ENCODE measurements at places on chromosomes 2 and 18.

- no peak for DNase-seq
Measured at GRCh38 chr2:74778381-74779264, 55.3 kb upstream of the HK2 start.

DNA sequence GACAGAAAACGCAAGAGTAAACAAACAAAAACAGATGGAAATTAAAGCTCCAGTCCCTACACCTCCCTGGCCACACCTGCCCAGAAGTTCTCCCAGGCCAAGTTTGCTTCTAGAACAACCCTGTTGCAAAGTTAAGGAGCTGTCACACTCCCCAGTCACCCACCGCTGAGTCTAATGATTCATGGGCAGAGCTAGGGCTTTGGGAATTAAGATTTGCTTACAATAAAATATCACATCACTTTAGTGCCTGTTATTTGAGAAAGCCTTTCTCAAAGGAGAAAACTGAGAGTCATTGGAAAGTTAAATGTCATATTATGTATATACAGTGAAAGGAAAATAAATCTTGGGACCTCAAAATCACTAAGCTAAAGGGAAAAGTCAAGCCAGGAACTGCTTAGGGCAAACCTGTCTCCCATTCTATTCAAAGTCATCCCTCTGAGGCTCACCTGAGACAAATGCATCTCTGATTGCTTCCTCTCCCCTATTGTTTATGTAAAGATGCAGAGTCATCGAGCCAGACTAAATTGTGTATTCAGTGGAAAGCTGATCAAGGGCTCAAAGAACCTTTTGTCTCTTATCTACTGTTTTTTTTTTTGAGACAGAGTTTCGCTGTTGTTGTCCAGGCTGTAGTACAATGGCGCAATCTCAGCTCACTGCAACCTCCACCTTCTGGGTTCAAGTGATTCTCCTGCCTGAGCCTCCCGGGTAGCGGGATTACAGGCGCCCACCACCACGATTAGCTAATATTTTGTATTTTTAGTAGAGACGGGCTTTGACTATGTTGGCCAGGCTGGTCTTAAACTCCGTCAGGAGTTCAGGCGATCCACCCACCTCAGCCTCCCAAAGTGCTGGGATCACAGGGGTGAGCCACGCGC, 2.8 kb downstream of the CRYGB start:
- DNase-seq = no peak

- no peak for DNase-seq
Measured at GRCh38 chr18:10444314-10445006, 10.0 kb upstream of the APCDD1 start.

- DNase-seq = no peak
Measured at GRCh38 chr18:58456625-58457024, 172.3 kb downstream of the ALPK2 start.

GRCh38 chr2:60175290-60175689, 378.2 kb downstream of the BCL11A start:
- DNase-seq = no peak

GRCh38 chr2:124832521-124832920, 807.4 kb downstream of the CNTNAP5 start:
- no peak for DNase-seq

DNA sequence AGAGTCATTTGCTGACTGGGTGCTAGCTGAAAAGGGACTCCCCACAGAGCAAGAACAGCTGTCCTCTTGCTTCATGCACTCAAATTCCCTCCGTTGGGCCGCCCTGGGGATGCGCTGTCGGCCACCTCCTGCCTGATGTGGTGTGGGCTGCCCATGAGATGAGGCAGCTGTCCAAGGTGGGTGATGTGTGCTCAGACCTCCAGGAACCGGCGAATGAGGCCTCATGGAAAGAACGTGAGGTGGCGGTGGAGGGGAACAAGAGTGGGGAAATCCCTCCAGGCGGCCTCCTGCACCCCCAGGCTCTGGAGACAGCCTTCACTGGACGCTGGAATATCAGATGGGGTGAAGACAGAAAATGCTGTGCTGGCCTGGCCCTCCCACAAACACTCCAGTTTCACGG, 79.8 kb downstream of the LONRF2 start:
- no peak for DNase-seq

GRCh38 chr2:241064008-241064801, 37.9 kb downstream of the MTERF4 start:
- DNase-seq = peak; percentile 35

- DNase-seq = no peak
Measured at GRCh38 chr2:165192729-165193128, 11.1 kb downstream of the SCN3A start.

- DNase-seq = no peak
Measured at GRCh38 chr2:42858140-42859005, 66.0 kb upstream of the HAAO start.

DNA sequence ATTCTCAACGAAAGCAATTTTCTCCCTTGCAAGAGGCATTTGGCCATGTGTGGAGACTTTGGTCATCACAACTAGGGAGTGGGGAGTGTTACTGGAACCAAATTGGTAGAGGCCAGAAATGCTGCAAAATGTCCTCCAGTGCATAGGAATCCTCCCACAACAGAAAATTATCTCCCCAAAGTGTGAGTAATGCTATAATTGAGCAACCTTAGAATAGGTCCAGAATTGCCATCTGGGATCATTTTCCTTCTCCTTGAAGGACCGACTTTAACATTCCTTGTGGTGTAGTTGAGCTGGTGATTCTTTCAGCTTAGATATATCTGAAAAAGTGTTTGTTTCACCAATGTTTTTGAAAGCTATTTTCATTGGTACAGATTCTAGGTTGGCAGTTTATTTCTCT, 111.2 kb upstream of the SMIM21 start:
- no peak for DNase-seq

DNA sequence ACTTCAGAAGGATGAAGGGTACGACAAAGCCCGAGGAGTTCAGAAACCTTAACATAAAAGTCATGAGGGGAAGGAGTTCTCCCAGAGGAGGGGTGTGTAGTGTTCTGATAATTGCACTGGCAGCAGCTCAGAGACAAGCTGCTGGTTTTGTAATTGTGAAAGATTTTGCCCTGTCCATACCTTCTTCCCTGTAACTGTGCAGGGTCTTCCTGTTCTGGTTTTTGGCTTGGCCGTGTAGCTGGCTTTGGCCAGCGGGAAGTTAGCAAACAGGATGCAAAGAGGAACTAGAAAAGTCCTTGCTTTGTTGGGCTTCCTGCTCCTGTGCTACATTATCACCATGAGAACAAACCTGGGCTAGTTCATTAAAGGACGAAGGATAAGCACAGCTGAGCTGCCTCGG, 160.8 kb downstream of the LPIN1 start:
- DNase-seq = no peak

GRCh38 chr18:9413576-9413975, 61.7 kb upstream of the RALBP1 start:
- no peak for DNase-seq

DNA sequence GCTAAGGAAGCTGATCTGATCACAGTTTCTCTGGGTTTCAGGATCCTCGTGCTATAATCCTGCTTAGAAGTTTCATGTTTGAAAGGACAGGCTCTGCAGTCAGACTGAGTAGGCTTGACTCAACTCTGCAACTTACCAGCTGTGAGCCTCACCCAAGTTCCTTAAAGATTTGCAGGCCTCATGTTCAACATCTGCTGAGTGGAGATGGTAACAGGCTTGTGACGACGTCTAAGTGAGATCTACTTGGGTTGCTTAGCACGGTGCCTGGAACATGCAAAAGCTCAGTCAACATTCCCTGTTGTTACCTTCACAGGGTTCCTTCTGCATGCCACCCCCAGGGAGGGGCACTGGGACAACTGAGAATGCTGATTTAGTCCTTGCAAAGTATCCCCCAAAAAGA, 164.2 kb downstream of the C1D start:
- no peak for DNase-seq

- no peak for DNase-seq
Measured at GRCh38 chr2:64404743-64405142, 49.2 kb upstream of the LGALSL start.
